ENCODE measurements at places on chromosomes 6 and 20.

DNA sequence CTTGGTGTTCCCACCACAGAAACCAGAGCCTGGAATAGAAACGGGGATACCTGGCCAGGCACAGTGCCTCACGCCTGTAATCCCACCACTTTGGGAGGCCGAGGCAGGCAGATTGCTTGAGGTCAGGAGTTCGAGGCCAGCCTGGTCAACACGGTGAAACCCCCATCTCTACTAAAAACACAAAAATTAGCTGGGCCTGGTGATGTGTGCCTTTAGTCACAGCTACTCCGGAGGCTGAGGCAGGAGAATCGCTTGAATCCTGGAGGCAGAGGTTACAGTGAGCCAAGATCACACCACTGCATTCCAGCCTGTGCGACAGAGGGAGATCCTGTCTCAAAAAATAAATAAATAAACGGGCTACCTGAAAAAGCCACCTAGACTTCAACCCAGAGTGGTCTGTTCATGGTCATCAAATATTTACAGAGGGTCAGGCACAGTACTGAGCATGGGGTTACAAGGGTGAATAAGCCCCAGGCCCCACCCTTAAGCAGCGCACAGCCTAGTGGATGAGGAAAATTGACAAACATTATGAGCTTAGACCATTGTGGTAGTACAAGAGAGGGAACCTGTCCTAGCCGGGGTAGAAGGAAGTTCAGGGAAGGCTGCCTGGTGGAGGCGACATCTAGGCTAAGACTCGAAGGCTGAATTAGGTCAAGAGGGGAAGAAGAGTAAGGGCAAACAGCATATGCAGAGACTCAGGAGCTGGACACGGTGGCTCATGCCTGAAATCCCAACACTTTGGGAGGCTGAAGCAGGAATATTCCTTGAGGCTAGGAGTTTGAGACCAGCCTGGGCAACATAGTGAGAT lies 7.2 kb upstream of the PCIF1 start:
- DNase-seq, result no peak

GRCh38 chr6:167714152-167714551 lies 112.6 kb upstream of the AFDN start:
- no peak for DNase-seq

DNA sequence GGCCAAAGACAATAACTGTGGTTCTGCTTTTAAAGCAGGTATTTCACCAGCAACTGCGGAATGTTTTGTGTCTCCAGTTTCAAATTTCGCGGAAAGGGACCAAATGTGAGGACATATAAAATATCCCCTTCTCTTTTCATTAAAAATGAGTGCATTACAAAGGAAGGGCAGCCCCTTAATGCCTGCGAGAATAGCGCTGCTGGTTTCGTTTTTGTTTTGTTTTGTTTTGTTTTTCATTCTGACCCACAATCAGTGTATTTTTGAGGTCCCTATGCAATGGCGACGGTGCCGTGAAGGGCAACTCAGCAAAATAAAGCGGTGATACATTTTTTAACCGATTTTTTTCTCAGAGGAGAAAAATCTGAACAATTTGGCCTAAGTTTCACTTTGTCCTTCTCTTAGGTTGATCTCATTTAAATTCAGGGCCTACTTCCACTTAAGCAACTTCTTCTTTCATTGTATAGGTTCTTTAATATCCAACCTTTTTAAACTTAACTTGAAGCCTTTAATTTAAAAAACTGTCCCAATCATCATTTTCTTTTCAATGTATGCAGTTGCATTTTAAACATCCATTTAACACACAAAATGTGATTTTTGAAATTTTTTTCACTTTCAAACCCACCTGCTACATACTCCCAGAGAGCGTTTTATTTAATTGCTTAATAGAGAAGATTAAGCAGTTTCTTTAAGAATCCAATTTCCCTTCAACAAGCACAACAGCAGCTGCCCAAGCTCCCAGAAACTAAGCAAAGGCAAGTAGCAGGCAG lies 2.9 kb upstream of the HIVEP2 start:
- DNase-seq, result peak; percentile 22

GRCh38 chr6:27547157-27548075 lies 74.5 kb upstream of the ZNF184 start:
- no peak for DNase-seq

- no peak for DNase-seq
These were observed 60.7 kb upstream of the SMLR1 start for GRCh38 chr6:130766239-130767144.

- no peak for DNase-seq
These were observed 101.6 kb downstream of the ATXN1 start for GRCh38 chr6:16659466-16660156.

- DNase-seq, result no peak
These were observed 217.5 kb upstream of the TCF21 start for GRCh38 chr6:133671376-133671775.

Measured in T-cell (primary cell).